ENCODE measurements at places on chromosomes 12 and 14. TPM values are rescaled to one million over a fixed set of nuclear protein-coding genes. Genes with fewer than 3 reads are reported as not detected.

The RND1 gene
- polyA plus RNA-seq, result 16.2 TPM

The FGD6 gene
- polyA plus RNA-seq, result 4.2 TPM

The SLC25A47 gene
- not detected for polyA plus RNA-seq

- DNase-seq, result no peak
These were observed 139.1 kb downstream of the ZFP36L1 start for GRCh38 chr14:68653804-68654203.

- no peak for DNase-seq
These were observed 6.0 kb upstream of the UBE2N start for GRCh38 chr12:93447555-93448290.

GRCh38 chr12:102033991-102034745, 27.6 kb downstream of the WASHC3 start:
- no peak for DNase-seq

DNA sequence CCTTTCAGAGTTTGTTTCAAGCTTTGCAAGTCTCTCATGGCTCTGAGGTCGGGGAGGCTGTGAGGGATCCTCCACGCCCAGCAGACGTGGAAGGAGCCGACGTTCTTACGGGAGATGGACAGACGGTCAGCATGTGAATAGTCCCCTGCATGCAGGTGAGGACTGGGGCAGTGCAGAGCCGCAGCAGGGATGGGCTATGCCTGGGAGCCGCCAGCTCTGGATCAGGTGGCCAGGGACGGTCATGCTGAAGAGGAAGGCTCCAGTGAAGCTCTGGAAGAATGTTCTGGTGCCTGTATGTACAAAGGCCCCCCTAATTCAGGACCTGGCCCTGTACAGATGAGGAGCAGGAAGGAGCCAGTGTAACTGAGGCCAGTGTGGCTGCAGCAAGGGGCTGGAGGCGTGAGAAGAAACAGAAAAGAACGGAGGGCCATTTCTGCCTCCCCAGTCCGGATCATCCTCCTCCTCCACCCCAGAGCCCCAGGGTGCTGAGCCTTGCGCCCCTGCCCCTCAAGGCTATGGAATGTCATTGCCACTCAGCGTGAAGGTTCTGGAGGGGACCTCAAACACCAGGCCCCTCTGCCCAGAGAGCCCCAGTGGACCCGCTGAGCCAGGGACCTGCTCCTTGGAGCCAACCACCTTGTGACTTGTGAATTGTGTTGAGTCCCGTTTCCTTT, 96.8 kb upstream of the DIO3 start:
- no peak for DNase-seq

DNA sequence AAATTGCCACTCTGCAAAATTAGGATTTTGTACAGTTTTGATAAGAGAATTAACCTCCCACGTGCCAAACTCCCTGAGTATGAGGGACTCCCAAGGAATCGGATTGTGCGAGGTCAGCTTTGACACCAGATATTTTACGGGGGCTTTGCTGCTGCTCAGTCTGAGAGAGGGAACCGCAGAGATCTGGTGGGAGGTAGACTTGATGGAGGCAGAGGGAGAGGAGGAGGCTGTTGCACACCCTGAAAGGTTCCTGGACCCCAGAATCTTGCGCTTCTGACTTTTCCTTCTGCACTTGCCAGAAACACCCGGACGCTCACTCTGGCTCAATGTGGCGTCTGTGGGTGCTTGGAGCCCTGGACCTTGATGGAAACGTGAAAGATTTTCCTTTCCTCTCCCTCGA, 83.9 kb downstream of the PAPOLA start:
- no peak for DNase-seq

GRCh38 chr14:28983279-28983678, 216.7 kb downstream of the FOXG1 start:
- DNase-seq, result no peak

DNA sequence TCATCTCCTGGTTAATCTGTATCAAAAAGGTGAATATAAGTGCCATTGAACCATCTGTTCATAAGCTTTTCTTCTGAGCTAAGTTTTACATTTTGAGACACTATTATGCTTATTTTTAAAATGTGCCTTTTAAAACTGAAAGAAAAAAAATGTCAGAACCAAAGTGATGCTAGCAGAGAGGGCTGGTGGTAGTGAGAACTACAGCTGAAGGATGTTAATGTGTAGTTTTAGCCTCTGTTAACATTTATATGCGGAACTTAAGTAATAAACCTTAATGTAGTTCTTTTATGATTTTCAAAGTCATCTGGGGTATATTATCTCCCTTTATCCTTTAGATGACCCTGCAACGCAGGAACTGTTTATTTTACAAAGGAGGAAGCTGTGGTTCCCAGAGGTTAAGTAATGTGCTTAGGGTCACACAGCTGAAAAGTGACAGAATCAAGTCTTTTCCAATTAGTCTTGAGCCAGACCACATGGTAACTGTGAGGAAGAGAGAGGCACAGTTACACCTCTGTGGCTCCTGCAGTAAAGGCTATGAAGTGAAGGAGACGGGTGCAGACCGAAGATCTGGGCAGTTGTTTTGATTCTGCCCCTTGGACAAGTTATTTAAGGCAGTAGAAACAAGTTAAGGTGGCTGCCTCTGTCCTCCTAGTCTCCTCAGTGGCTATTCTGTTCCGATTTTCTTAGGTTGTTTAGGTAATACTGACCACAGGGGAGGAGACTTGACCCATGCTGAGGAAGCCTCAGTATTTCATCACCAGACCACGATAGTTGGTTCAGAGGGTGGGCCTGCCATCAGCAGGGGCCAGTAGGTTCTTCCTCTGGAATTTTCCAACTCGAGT, 23.9 kb downstream of the GNG2 start:
- DNase-seq, result no peak

GRCh38 chr12:21818627-21819026, 44.1 kb upstream of the KCNJ8 start:
- no peak for DNase-seq

DNA sequence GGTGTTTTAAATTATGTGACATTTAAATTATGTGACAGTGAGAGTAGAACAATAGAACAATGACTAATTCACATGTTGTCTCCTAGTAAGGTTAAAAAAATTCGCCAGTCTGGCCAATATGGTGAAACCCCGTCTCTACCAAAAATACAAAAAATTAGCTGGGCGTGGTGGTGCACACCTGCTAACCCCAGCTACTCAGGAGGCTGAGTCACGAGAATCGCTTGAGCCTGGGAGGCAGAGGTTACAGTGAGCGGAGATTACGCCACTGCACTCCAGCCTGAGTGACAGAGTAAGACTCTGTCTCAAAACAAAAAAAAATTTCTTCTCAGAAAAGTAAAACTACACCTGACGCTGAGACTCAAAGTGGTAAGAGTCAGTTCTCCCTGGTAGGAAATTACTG, 2.7 kb downstream of the CS start:
- DNase-seq, result no peak

GRCh38 chr14:34201909-34202637, 251.2 kb upstream of the EGLN3 start:
- DNase-seq, result no peak

DNA sequence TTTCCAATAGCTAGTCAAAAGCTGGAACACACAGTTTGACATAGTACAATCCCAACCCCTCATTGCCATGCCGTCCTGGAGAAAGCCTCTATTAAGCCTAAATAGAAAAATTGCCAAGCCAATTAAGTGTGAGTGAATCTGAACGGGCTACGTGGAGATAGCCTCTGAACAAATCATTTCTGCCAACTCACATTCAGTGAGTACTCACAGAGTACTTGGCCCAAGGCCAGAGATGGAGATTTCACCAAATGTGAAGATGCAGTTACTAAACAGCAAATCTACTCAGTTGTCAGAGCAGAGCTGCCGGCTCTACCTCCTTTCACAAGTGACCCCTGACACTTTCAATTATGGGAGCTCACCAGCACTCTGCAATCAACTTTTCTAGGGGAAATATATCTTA, 350.0 kb downstream of the GALC start:
- peak; percentile 68 for DNase-seq
